Heart right ventricle (tissue), 16 donors: ENCODE measurements at places on chromosomes 7 and 10. TPM values are rescaled to one million over a fixed set of nuclear protein-coding genes. Genes with fewer than 3 reads are reported as not detected.

Gene SPDYE2
- 0.31 TPM for total RNA-seq

Gene MINPP1
- total RNA-seq = 6.4 TPM

Gene OR9A2
- total RNA-seq = 0.25 TPM

Gene CALML3
- not detected for total RNA-seq

Gene SDK1
- total RNA-seq = 1.0 TPM

Gene MLXIPL
- total RNA-seq = not detected

Gene SKIDA1
- 5.1 TPM for total RNA-seq

Gene PDZD7
- total RNA-seq = not detected

Gene GIMAP6
- total RNA-seq = 24.6 TPM

Gene SPDYE8
- total RNA-seq = not detected

Gene SLC18A2
- total RNA-seq = 0.17 TPM

- no peaks in the 10 kb centered on the region for H3K27me3 ChIP-seq
- no peak overlapping the region for H3K4me3 ChIP-seq
- no peak for DNase-seq
- H3K27ac ChIP-seq = no peak overlapping the region
- no peaks in the 10 kb centered on the region for H3K36me3 ChIP-seq
- no peaks in the 10 kb centered on the region for H3K4me1 ChIP-seq
These were observed 548.3 kb downstream of the GATA3 start for GRCh38 chr10:8602821-8603220.

- no peak overlapping the region for H3K4me3 ChIP-seq
- no peak for DNase-seq
- H3K27me3 ChIP-seq = no peaks in the 10 kb centered on the region
- H3K27ac ChIP-seq = peak overlapping the region; percentile 2
These were observed 13.3 kb upstream of the RPA3 start for GRCh38 chr7:7731732-7732131.

- peaks cover 3% of the 10 kb centered on the region for H3K27me3 ChIP-seq
- peak; percentile 35 for DNase-seq
- H3K36me3 ChIP-seq = no peaks in the 10 kb centered on the region
- H3K4me3 ChIP-seq = no peak overlapping the region
- no peaks in the 10 kb centered on the region for H3K4me1 ChIP-seq
These were observed 106.8 kb downstream of the CYP26A1 start for GRCh38 chr10:93180482-93180931.

GRCh38 chr10:31419394-31420063 is 100.5 kb downstream of the ZEB1 start:
- H3K27ac ChIP-seq = no peak overlapping the region
- H3K4me1 ChIP-seq = peaks cover 78% of the 10 kb centered on the region
- no peaks in the 10 kb centered on the region for H3K36me3 ChIP-seq

DNA sequence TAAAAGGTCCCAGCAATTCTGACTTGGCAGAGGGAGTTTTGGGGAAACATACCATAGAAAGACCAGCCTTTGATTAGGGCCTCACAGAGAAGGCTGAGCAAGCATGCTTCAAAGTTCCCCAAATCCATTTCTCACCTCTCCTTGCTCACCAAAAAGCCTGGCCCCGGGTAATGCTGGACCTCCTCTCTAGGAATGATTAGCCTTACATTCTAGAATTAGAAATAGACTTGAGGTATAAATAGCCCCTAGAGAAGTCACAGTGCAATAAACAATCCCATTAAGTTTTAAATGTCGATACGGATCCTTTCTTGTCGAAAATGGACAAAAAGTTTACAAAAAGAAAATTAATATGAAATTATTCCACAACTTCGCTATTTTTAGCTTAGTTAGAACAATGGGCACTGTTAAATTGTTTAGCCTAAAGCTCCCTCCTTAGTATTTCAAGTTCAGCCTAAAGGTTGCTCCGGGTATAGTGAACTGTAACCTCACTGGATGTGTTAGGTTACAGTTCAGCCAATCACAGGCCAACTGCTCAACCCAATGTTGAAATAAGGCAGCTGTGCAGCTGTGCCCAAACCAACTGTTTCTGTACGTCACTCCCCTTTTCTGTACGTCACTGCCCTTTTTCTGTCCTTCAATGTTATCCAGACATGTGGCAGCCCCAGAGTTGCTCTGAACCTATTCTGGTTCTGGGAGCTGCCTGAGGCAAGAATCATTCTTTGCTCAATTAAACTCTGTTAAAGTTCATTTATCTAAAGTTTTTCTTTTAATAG is 7.9 kb upstream of the GSDME start:
- no peaks in the 10 kb centered on the region for H3K36me3 ChIP-seq
- H3K4me1 ChIP-seq = peaks cover 9% of the 10 kb centered on the region
- H3K27ac ChIP-seq = no peak overlapping the region
- H3K4me3 ChIP-seq = no peak overlapping the region
- DNase-seq = no peak

GRCh38 chr10:128627811-128628210 is 501.6 kb upstream of the MKI67 start:
- DNase-seq = no peak
- H3K36me3 ChIP-seq = no peaks in the 10 kb centered on the region
- H3K4me1 ChIP-seq = peaks cover 5% of the 10 kb centered on the region

DNA sequence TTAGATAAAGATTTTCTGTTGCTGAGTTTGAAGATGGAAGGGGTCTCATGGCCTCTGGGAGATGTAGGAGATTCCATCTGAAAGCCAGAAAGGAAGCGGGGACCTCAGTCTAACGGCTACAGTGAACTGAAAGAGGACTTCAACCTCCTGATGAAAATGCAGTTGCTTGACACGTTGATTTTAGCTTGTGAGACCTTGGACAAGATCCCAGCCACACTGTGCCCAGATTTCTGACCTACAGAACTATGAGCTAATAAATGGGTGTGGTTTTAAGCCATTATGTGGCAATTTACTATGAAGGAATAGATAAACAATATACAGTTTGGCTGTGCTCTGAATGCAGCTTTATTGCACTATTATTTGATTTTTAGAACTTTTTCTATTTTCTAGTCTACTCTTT is 342.3 kb upstream of the SEMA3D start:
- no peaks in the 10 kb centered on the region for H3K36me3 ChIP-seq
- no peaks in the 10 kb centered on the region for H3K27me3 ChIP-seq

GRCh38 chr7:150407588-150408392 is 28.7 kb downstream of the ZNF775 start:
- peaks cover 36% of the 10 kb centered on the region for H3K4me1 ChIP-seq
- no peak overlapping the region for H3K4me3 ChIP-seq
- no peak overlapping the region for H3K27ac ChIP-seq
- H3K36me3 ChIP-seq = no peaks in the 10 kb centered on the region
- DNase-seq = no peak

DNA sequence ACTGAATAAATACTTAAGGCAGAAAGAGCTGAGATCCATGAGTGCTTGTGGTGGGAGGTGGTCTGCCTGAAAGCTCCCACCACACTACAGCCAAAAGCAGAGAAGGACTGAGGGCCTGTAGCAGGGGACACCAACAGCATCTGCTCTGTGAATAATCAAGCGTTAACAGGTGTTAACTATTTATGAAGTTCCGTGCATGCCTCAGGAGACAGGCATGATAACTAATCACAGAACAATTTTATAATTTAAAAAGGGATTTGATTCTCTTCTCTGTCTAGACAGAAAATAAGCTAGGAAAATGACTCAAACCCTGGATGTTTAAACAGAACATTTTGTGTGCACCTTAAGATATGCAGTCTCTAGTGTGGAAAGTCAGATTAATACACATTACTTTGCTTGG is 61.5 kb upstream of the GHITM start:
- H3K27me3 ChIP-seq = no peaks in the 10 kb centered on the region
- no peak overlapping the region for H3K4me3 ChIP-seq
- H3K27ac ChIP-seq = peak overlapping the region; percentile 72
- H3K36me3 ChIP-seq = no peaks in the 10 kb centered on the region
- H3K4me1 ChIP-seq = no peaks in the 10 kb centered on the region
- DNase-seq = no peak

DNA sequence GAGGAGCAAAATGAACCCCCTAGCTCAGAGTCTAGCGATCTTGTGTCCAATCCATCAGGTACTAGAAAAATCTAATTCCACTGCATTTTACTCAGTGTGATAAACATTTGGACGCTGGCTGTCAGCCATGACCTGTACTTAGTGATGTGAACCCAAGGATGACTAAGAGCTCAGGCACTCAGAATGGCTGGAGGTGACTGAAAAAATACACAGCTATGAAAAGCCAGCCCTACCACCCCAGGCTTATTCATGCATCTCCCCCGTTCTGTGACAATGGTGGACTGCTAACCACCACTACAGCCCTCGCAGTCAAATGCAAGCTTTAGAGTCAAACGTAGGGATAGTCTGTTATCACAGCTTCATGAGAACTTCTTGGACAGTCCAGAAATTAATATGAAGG is 14.9 kb downstream of the AFAP1L2 start:
- H3K27ac ChIP-seq = no peak overlapping the region
- H3K4me3 ChIP-seq = no peak overlapping the region
- DNase-seq = no peak
- H3K4me1 ChIP-seq = peaks cover 3% of the 10 kb centered on the region

DNA sequence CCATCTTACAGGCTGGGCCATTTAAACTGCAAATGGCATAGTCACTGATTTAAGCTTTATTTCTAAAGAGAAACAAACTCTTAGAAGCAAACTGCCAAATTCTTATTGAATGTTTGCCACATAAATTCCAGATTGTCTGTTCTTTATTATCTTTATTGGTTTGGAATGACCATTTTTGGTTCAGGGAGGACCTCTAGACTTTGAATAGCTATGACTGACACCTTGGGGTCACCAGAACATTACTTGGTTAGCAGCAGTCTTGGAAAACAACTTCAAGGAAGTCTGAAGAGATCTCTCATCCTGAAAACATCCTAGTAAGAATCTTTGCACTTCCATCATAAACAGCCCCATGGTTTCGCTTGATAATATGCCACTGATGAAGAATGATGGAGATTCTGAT is 197.1 kb downstream of the SUGCT start:
- H3K4me3 ChIP-seq = no peak overlapping the region
- DNase-seq = no peak
- no peak overlapping the region for H3K27ac ChIP-seq
- H3K27me3 ChIP-seq = no peaks in the 10 kb centered on the region
- peaks cover 4% of the 10 kb centered on the region for H3K4me1 ChIP-seq

- H3K27me3 ChIP-seq = no peaks in the 10 kb centered on the region
- no peaks in the 10 kb centered on the region for H3K36me3 ChIP-seq
- no peak for DNase-seq
- peak overlapping the region; percentile 42 for H3K27ac ChIP-seq
These were observed 49.5 kb downstream of the CHN2 start for GRCh38 chr7:29243910-29244655.

- H3K36me3 ChIP-seq = no peaks in the 10 kb centered on the region
- peaks cover 10% of the 10 kb centered on the region for H3K4me1 ChIP-seq
- no peaks in the 10 kb centered on the region for H3K27me3 ChIP-seq
- no peak for DNase-seq
- no peak overlapping the region for H3K27ac ChIP-seq
These were observed 373.5 kb downstream of the KCNMA1 start for GRCh38 chr10:77264107-77264506.

- no peaks in the 10 kb centered on the region for H3K27me3 ChIP-seq
- H3K4me3 ChIP-seq = no peak overlapping the region
- peaks cover 4% of the 10 kb centered on the region for H3K4me1 ChIP-seq
- DNase-seq = no peak
- no peak overlapping the region for H3K27ac ChIP-seq
These were observed 84.2 kb downstream of the FANK1 start for GRCh38 chr10:125980521-125981035.

DNA sequence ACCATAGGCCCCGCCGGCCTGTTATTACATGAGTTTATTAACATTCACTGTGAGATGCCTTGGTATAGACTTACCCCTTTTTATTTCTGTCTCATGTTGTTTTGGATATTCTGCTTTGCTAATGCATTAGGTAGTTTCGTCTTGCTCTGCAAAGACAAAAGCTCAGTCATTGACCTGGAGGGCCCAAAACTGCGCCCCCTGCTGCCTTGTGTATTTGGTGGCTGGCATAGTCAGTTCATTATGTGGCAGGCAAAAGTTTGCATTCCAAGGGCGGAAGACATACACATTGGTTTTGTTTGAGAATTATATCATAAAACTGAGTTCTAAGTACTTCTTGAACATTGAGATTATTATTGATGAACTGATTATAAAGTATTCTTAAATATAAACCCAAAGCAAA is 372.5 kb downstream of the SDK1 start:
- H3K27ac ChIP-seq = no peak overlapping the region
- no peaks in the 10 kb centered on the region for H3K4me1 ChIP-seq

GRCh38 chr7:115799430-115799829 is 231.1 kb downstream of the TFEC start:
- no peaks in the 10 kb centered on the region for H3K36me3 ChIP-seq
- no peak overlapping the region for H3K27ac ChIP-seq
- H3K4me1 ChIP-seq = no peaks in the 10 kb centered on the region
- no peak overlapping the region for H3K4me3 ChIP-seq

- no peaks in the 10 kb centered on the region for H3K36me3 ChIP-seq
- H3K4me1 ChIP-seq = peaks cover 4% of the 10 kb centered on the region
- H3K27me3 ChIP-seq = peaks cover 4% of the 10 kb centered on the region
- no peak overlapping the region for H3K4me3 ChIP-seq
- DNase-seq = no peak
These were observed 483.0 kb upstream of the C7orf33 start for GRCh38 chr7:148107443-148108127.

- H3K4me1 ChIP-seq = no peaks in the 10 kb centered on the region
- no peak overlapping the region for H3K4me3 ChIP-seq
- no peak for DNase-seq
- peaks cover 33% of the 10 kb centered on the region for H3K27me3 ChIP-seq
- no peak overlapping the region for H3K27ac ChIP-seq
These were observed 186.3 kb downstream of the PTPRN2 start for GRCh38 chr7:158401295-158401694.

DNA sequence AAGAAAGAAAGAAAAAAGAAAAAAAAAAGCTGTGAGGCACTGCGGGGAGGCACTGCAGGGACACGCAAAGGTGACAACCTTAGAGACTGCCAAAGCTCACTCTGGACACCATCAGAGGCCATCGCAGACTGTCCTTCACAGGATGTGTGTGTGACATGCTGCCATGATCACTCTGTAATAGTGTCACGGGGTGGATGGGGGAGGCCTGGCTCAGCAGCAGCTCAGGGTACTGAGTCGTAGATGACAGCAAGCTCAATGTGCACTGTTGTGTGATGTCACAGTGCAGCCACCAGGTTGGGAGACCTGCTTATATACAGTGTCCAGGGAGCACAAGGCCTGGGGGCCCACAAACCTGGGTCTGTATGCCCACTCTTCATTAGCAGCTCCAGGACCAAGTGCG is 83.3 kb downstream of the SLIT1 start:
- H3K4me1 ChIP-seq = no peaks in the 10 kb centered on the region
- H3K27me3 ChIP-seq = no peaks in the 10 kb centered on the region

- H3K27ac ChIP-seq = no peak overlapping the region
- H3K27me3 ChIP-seq = no peaks in the 10 kb centered on the region
- DNase-seq = no peak
- no peak overlapping the region for H3K4me3 ChIP-seq
These were observed 164.9 kb upstream of the TRIM24 start for GRCh38 chr7:138295049-138295637.

GRCh38 chr7:55021053-55021452 is 2.2 kb downstream of the EGFR start:
- H3K27ac ChIP-seq = peak overlapping the region; percentile 38
- no peaks in the 10 kb centered on the region for H3K27me3 ChIP-seq
- peak overlapping the region; percentile 86 for H3K4me3 ChIP-seq
- peaks cover 8% of the 10 kb centered on the region for H3K4me1 ChIP-seq
- no peaks in the 10 kb centered on the region for H3K36me3 ChIP-seq
